Ureter (tissue), 1 donor: ENCODE measurements at places on chromosomes 1 and 21. TPM values are rescaled to one million over a fixed set of nuclear protein-coding genes. Genes with fewer than 3 reads are reported as not detected.

DNA sequence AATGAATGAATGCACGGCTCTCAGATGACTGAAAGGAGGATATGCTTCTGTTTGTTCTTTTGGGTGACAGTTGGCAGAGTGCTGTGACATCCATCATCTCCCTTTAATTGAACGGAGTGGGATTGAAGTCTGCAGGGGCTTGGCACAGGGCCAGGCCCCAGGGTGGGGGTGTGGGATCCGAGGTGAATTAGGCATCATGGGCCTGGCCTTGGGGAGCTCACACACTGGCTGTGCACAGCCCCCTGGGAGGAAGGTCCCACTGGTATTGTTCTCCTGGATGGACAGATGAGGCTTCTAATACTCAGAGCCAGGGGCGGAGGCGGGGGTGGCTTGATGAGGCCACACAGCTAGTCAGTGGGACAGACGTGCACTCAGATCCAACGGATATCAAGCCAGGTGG lies 19.3 kb downstream of the EPHB2 start:
- DNase-seq, result no peak

DNA sequence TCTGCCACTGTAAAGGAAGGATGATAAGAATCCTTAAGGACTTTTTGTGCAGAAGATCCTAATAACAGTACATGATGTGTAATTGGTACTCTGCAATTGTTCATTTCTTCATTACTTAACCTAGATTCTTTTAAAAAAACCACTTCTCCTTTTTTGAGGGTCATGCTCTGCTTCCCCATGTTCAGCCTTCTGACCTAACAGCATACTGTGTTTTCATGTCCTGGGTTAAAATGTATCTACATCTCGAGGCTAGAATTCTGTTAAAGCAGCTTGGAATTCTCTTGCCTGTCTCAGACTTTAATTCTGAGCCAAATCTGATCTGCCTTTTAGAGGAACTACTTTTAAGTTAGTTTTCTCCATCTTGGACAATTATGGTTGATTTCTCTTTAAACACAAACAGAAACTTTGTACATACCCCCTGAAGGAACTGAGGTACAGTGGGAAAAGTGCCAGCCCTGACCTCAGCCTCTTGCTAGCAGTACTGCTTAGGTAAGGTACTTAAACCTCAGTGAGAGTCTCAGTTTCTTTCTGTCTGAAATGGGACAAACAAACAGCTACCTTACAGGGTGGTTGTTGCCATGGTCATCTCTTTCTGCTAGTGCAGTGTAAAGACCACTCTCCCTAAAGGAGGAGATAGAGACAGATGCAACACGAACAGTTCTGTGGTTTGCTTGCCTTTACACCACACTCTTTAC lies 103.2 kb upstream of the DYNLT5 start:
- DNase-seq, result no peak

DNA sequence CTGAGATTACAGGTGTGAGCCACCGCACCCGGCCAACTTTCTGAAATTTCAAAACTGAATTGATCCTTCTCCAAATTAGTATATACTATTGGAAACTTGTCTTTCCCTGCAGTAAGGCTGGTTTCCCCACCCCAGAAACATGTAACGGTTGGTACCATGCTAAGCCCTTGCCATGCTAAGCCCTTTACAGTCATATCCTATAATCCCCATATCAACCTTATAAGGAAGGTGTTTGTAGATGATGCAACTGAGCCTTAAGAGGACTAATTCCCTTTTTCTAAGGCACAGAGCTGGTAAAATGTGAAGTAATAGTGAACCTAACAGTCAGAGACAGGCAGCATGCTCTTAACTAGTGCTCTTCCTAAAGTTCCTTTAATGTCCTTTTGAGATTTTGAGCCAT lies 413.7 kb downstream of the DISC1 start:
- no peak for DNase-seq

ACTN2 gene
- 6.7 TPM for total RNA-seq

DNA sequence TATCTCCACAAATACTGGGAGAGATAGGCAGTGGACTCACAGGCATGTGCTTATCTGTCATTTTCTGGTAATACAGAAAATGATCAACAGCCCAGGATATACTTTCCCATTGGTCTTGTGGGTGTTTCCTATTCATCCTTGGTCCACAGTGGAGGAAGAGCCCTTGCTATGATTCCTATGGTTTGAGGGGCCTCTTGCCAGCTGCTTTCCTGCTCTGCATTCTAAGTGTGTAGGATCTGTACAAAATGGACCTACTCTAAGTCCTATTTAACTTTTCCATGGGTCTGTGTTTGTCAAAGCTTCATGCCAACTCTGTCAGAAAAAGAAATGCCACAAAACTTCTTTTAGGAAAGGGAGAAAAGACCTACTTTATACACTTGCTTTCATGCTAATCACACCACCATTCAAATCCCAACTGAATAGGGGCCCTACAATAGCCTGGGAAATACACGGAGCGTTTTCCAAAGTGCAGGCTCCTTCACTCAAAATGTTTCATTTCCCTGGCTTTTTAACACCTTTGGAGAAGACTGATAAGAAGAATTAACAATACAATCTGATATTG lies 16.4 kb downstream of the PLPP3 start:
- DNase-seq, result no peak

- DNase-seq, result no peak
These were observed 5.3 kb downstream of the GPR3 start for GRCh38 chr1:27397749-27398148.
